ENCODE measurements at places on chromosomes 13 and 19.

DNA sequence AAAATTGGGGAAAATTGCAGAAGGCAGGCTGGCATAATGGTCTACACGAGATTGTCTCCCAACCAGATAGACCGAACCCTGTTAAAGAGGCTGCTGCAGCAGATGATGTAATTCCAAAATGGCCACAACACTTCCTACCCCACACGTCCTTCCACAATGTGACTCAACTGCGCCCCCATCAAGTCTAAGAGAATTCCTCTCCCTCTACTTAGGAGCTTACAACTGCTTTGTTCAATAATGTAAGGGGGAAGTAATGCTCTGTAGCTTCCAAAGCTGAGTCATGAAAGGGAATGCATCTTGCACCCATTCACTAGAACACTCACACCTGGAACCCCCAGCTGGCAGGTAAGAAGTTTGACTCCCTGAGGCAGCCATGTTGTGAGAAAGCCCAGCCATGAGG, 117.8 kb upstream of the IRS2 start:
- DNase-seq = no peak

DNA sequence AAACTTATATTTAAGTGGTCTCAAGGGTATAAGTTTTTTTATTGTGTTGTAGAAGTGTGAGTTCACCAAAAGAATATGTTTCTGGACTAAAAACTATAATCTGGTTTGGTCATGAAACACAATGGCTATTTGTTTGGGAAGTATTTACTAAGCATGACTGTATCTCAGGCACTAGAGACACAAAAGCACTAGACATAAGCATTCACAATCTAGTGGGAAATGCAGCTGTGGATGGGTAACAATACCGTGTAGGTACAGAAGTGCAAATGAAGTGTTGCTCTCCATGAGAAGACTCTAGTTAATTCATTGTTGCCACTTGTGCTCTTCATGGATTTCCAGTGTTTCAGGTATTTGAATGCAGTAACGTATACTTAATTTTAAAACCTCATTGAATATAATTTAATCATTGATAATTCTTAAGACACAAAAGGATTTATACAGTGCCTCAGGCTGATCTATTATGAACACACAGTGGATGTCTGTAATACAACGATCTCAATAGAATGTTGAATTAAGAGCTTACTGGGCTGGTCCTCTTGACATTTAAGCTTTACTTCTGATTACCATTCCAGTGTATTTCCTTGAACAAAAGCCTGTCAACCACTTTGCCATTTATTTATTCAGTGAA, 50.9 kb downstream of the TPT1 start:
- DNase-seq = no peak

- DNase-seq = no peak
Measured at GRCh38 chr13:110890279-110891165, 24.3 kb downstream of the ANKRD10 start.

DNA sequence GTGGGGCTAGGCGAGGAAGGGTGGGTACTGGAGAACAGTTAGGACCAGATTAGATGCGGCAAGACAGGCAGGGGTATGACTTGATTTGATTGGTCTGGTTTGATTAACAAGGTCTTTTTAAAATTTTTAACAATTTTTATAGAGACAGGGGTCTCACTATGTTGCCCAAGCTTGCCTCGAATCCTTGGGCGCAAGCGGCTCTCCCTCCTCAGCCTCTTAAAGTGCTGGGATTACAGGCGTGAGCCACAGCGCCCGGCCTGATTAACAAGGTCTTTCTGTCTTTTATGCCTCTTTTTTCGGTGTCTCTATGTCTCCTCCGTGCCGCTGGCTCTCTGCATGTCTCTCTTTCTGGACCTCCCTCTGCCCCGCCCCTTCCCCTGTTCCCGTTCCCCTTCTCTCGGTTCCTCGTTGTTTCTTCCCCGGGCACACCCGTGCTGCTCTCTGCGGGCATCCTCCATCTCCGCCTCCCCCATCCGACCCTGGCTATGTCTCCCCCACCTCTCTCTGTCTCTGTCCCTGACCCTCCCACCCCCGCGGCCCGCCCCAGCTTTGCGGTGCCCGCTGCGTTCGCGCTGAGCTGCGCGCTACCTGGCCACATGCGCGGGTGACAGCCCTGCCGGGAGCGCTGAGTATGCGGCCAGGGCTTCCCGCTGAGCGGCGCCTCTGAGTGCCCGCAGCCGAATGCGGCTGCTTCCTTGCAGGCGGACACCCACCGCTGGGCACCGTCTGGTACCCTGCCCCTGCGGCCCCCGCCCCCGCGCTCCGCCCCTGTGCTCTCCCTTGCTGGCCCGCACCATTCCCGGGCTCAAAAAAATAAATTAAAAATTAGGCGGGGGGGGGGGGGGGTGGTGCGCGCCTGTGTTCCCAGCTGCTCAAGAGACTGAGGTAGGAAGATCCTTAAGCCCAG, 8.1 kb upstream of the SDHAF1 start:
- DNase-seq = no peak

Data from NCI-H1436 treated with DMSO at 0.1 percent for 48 hours (cell line).